Activated T-helper 17 cell treated with anti-CD3 and anti-CD28 coated beads, Interleukin-2, amount 50 U/mL, for 72 hours (primary cell): ENCODE measurements at places on chromosomes 16 and 17. TPM values are rescaled to one million over a fixed set of nuclear protein-coding genes. Genes with fewer than 3 reads are reported as not detected.
A peak's percentile ranks its signal among the peaks of the same experiment; 100 is the strongest.

- ATAC-seq: no peak
Measured at GRCh38 chr17:935485-935884, 44.1 kb downstream of the NXN start.

DNA sequence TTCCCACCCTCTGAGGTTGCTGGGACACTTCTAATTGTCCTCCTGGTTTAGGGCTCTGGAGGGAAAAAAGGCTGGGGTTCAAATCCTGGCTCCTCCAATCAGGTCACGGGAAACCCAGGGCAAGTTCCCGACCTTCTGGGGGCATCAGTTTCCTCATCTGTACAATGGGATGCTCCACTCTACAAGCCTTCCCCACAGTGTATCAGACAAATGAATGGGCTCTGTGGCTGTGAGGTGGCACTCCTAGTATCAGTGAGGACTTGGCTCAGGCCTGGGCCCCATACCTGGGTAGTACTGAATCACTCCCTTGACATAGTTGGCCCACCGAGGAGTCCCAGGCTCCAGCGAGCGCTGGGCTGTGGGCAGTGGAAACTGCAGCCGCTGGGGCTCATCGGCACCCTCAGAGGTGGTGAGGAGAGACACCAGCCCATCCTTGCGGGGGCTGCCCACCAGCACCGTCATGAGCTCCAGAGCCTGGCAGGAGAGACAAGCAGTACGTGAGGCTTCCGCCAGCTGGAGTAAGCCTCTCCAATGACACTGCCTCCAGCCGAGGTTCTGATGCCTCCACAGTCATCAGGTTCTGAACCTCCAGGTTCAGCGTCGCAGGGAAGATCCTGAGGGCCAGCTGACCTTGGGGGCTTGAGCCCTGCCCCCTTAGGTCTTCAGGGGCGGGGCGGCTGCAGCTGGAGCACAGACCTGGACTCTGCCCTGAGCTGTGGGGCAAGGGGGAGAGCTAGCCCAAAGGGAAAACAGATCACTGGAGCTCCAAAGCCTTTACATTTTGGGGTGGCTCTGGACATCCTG, 1.2 kb downstream of the GALK1 start:
- ATAC-seq: no peak

DNA sequence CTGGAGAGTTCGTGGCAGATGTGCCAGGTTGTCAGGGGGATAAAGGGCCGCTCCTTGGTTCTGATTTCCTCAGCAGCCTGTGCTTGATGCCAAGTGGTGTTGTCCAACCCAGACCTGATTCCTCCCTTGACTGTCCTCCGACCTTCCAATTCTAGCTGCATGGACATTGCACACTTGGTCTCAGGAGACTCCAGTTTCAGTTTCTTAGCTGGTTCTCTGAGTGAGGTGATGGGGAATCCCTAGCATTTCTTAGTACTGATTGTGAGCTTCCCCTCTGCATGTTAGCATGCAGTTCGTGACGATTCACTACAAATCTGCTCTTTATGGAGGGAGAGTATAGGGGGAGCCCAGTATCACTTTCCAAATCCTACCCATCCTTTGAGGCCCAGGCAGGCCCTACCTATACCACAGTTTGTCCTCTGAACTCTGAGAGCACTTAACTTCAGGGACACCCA, 12.4 kb upstream of the CCR7 start:
- ATAC-seq: peak; percentile 74

DNA sequence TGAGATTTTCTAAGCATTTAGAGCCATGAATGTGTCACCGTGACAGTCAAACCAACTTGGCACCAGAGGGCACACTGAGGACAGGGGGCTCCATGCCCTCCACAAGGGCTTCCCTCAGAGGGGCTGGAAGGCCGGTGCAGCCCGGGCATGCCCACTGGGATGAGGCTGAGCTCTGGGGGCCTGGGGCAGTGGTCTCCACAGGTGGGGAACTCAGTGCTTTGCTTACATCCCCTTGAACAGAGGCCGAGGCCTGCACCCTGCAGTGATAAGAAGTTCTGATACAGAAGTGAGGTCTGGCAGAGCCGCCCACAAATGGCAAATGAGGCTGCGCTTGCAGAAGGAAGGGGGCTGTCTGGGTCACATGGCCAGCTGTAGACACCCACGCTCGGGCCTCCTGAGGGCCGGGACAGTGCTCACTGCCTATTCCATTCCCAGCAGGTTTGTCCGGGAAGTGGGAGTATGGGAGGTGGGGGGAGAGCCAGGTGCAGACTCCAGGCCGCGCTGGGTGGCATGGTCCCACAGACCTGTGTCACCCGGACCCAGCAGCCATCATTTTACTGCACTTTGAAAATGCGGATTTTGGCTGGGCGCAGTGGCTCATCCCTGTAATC, 116.8 kb upstream of the CREBBP start:
- ATAC-seq: no peak

- no peak for ATAC-seq
Measured at GRCh38 chr17:82399041-82399441, 19.1 kb upstream of the HEXD start.

Gene HOXB7
- total RNA-seq: 0.95 TPM

Gene HCRT
- not detected for total RNA-seq

Gene ACSM5
- total RNA-seq: not detected
